ENCODE measurements at places on chromosomes 6 and 20. TPM values are rescaled to one million over a fixed set of nuclear protein-coding genes. Genes with fewer than 3 reads are reported as not detected.

The SAMD10 gene
- not detected for total RNA-seq

The CDSN gene
- total RNA-seq: not detected

The HLA-DPA1 gene
- total RNA-seq: 0.25 TPM

The DCDC2 gene
- 3.7 TPM for total RNA-seq

The DNAH8 gene
- total RNA-seq: not detected

The PDYN gene
- total RNA-seq: not detected

The ZC2HC1B gene
- total RNA-seq: not detected

The LAMA5 gene
- 400 TPM for total RNA-seq

The ANKRD66 gene
- not detected for total RNA-seq

The TCF15 gene
- total RNA-seq: not detected

The PAK5 gene
- total RNA-seq: not detected

The RAB23 gene
- total RNA-seq: 9.0 TPM

The CCN2 gene
- 197 TPM for total RNA-seq

The TRMT6 gene
- 59.9 TPM for total RNA-seq
